ENCODE measurements at places on chromosomes 13 and 19.
A peak's percentile ranks its signal among the peaks of the same experiment; 100 is the strongest.

- no peak for DNase-seq
Measured at GRCh38 chr13:32877491-32877890, 138.7 kb upstream of the KL start.

DNA sequence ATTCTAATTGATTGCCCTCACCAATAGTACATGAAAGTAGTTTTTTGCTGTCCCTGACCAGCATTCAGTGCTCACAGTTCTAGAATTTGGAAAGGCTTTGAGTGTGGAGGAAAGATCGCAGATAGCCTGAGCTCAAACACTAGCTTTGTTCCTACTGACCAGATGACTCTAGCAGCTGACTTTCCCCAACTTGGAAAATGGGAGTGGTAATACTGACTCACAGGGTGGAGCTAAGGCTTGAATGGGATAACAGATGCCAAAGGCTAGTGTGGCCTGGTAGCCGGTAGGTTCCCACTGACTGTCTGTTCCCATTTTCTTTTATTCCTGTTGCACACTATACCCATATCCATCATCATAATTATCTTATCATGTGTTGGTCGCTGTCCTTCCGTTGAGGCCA lies 3.7 kb downstream of the ZSCAN22 start:
- DNase-seq = peak; percentile 24

DNA sequence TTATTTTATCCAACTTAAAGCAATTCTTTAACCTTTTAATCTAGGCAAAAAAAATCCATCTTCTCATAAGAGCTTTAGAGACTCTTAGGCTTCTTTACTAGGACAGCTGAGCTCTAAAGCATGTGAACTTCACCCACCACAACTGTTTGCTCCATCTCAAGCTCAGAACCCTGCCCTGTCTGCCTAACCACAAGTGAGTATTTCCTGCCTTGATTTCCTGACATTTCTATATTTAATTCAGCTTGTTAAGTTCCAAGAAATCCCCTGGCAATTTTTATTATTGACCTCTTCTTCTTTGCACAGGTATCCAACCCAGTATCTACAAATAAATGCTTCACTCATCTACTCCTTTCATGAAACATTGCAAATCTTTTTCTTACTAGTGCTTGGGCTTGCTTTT lies 21.1 kb upstream of the CEACAM21 start:
- no peak for DNase-seq

DNA sequence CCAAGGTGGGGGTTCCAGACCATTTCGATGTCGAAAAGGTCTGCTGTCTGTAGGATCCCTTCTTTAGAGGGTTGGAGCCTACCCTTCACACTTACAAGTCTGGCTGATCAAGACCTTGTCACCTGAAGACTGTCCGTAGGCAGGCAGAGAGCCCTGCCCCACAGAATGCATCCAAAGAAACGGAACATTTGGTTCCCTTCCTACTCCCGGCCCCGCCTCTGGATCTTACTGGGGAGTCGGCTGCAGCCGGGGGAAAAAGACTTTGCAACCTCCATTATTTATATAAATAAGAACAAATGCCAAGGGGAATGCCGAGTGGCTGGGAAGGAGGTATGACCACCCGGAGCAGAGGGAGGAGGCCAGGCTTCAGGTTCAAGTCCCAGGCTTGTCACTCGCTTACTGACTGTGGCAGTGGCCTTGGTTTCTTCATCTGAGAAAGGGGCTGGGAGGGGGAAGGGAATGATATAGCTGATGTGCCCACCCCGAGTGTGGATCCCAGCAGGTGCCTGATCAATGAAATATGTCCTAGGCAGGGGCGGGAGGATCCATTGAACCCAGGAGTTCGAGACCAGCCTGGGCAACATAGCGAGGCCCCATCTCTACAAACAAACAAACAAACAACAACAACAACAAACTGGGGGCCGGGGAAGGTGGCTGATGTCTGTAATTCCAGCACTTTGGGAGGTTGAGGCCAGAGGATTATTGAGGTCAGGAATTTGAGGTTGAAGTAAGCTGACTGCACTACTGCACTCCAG lies 48.7 kb downstream of the RFX2 start:
- DNase-seq = no peak

GRCh38 chr13:38147050-38147449 lies 202.6 kb upstream of the UFM1 start:
- no peak for DNase-seq

GRCh38 chr13:98309569-98310335 lies 132.7 kb upstream of the RNF113B start:
- DNase-seq = no peak

- no peak for DNase-seq
Measured at GRCh38 chr13:32228330-32229041, 86.7 kb downstream of the ZAR1L start.

DNA sequence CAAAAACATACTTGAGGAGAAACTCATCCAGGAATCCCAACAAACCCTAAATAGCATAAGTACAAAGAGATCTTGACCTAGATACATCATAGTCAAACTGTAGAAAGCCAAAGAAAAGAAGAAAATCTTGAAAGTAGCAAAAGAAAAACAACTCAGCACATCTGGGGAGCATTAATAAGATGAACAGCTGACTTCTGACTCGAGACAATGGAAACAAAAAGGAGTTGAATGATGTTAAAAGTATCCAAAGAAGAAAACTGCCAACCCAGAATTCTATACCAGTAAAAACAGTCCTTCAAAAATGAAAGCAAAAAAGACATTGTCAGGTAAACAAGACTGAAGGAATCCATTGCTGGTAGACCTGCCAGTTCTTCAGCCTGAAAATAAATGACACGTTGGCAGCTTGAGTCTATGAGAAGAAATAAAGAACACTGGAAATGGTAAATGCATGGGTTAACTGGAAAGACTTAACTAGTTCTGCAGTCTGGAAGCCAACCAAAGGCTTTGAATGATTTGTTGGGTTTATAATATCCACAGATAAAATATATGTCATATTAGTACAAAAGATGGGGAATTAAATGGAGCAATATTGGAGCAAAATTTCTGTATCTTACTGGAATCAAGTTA lies 46.8 kb downstream of the TSSK6 start:
- no peak for DNase-seq

DNA sequence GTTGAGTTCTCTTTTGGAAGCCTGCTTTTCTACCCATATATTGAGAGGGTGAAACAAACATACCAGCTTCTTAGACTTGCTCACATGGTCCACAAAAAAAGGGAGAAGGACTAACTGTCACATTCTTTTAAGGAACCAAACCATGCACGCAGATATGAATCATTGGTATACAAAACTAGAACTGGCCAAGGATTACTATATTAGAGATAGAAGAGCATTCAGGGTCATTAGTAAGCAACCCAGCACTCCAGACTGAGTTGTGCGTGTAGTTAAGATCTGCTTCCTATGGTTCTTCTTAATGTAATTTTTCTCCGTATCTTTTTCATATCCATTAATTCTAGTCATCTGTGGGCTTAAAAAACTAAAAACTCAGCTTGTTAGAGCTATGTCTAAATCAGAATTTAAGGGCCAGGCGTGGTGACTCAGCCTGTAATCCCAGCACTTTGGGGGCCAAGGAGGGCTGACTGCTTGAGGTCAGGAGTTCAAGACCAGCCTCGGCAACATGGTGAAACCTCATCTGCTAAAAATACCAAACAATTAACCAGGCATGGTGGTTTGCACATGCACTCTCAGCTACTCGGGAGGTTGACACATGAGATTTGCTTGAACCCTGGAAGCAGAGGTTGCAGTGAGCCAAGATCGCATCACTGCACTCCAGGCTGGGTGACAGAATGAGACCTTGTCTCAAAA lies 19.6 kb downstream of the ALG5 start:
- no peak for DNase-seq

GRCh38 chr13:59587971-59588716 lies 575.6 kb downstream of the DIAPH3 start:
- no peak for DNase-seq

GRCh38 chr13:43933378-43933777 lies 53.7 kb downstream of the LACC1 start:
- no peak for DNase-seq

Data from NCI-H460 (cell line).